ENCODE measurements at places on chromosomes 13 and 19.

DNA sequence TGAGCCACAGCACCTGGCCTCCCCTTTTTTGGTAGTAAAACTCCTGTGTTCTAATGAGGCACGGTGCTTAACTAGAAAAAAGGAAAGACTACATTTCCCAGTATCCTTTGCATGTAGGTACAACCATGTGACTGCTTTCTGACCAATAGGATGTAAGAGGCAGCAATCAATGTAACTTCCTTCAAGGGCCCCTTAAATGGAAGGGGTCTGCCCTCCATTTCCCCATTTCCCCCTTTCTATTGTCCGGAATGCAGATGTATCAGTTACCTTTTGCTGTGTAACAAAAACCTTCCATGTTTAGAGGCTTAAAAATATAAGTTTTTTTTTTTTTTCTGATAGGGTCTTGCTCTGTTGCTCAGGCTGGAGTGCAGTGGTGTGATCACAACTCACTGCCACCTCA lies 2.2 kb downstream of the GPR32 start:
- no peak for DNase-seq

DNA sequence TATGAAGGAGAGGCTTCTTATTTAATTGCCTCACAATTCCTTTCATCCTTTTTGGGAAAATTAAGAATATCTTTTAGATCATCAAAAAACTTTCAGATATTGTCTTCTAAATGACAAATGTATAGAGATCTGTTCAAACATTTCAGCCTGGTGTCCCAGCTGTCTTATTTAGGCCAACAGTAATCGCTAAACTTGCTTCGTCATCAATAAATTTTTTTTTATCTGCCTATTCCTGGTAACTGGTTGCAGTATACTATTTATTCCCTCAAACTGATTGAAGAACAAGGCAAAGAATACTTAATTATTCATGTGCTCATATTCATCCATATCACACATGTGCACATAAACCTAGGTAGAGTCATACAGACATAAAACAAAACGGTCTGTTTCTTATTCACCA lies 5.3 kb upstream of the MYO16 start:
- DNase-seq: no peak

DNA sequence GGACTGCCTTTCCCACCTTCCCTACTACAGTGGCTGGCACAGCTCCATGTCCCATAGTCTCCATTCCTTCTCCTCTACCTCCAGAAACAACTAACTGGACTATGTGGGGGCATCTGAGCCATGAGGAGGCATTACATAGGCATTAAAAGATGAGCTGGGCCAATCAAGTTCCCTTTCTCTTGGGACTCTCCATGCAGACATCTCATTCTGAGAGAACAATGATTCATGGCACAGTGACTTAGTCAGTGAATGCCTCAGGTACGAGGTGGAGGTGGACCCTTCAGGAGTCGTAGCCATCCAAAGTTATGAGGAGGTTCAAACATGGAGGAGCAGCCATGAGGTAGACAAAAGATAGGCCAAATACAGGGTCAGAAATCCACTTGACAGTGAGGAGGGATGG lies 70.0 kb downstream of the GPC6 start:
- no peak for DNase-seq

DNA sequence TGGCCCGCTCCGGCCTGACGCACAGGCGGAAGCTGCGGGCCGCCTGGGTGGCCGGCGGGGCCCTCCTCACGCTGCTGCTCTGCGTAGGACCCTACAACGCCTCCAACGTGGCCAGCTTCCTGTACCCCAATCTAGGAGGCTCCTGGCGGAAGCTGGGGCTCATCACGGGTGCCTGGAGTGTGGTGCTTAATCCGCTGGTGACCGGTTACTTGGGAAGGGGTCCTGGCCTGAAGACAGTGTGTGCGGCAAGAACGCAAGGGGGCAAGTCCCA lies 4.4 kb downstream of the FFAR1 start:
- DNase-seq: no peak

Data from HFFc6 (cell line).